ENCODE measurements at places on chromosomes 12 and 14. TPM values are rescaled to one million over a fixed set of nuclear protein-coding genes. Genes with fewer than 3 reads are reported as not detected.

Gene CACNA2D4
- total RNA-seq, result 0.27 TPM

Gene SDR9C7
- not detected for total RNA-seq

Gene DIABLO
- total RNA-seq, result 50.0 TPM

Gene ABHD12B
- total RNA-seq, result not detected

Gene RNF34
- total RNA-seq, result 55.1 TPM

Gene FAM161B
- total RNA-seq, result 3.1 TPM

Gene FAIM2
- total RNA-seq, result 13.8 TPM

Gene YAF2
- total RNA-seq, result 17.3 TPM

Gene POTEG
- total RNA-seq, result not detected

Gene TPPP2
- not detected for total RNA-seq

Gene NYNRIN
- total RNA-seq, result 45.1 TPM

Gene BEST3
- not detected for total RNA-seq

Gene LHX5
- total RNA-seq, result not detected

Gene RAN
- 564 TPM for total RNA-seq

Gene GPRC5D
- total RNA-seq, result not detected

Gene MYH7
- not detected for total RNA-seq

Gene GPR162
- total RNA-seq, result 2.6 TPM

Gene JPH4
- not detected for total RNA-seq

Gene GPR65
- total RNA-seq, result not detected

Gene NIN
- total RNA-seq, result 33.4 TPM

Gene GALNT9
- total RNA-seq, result 0.49 TPM

Gene CIDEB
- total RNA-seq, result 4.2 TPM

Gene SERPINA12
- not detected for total RNA-seq

Data from fibroblast of the aortic adventitia (primary cell).